Amniotic epithelial cell (primary cell): ENCODE measurements at places on chromosomes 3 and 15.
A peak's percentile ranks its signal among the peaks of the same experiment; 100 is the strongest.

DNA sequence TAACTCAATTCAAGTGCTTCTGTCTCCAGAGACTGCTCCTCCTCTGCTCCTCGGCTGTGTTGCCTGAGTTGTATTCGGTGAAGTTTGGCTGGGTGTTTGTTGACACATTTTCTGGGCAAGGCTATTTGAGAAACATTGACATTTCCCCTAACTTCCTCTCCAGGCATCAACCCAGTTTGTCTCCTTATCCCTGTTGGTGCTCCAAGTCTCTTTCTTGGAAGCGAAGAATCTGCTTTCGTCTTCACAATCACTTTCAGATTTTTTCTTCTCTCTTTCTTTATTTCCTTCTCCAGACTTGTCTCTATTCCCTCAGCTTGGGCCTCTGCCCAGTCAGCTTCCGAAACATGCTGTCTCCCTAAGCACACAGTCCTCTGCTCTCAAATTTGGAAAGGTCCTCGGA lies 84.7 kb downstream of the ETV5 start:
- DNase-seq, result no peak

DNA sequence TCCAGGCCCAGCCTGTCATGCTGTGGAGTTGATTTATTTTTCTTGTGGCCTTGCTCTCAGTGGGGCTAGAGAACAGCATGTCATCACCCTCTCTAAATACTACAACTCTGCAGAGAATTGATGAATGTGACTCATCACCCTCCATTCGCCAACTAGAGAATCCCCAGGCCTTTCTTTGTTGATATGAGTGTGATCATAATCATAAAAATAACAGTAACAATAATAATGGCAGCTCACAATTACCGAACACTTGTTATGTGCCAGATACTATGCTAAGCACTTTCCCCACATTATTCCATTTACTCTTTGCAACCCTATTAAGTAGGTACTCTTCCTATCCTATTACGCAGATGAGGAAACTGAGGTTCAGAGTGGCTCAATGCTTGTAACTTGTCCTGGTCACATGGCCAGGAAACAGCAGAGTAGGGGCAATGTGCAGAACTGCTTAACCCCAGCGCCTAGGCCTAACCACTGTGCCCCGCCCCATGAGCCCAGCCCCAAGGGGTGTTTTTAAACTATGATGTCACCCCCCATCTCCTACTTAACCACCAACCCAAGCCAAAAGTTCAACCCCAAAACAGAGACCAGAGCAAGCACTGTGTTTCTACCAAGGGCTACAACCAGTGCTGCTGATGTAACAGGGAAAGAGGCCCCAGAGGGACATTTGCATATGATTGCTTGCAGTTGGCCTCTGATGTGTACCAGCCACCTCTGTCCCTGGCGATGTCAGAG lies 104.5 kb downstream of the ADCY5 start:
- peak; percentile 62 for DNase-seq

GRCh38 chr3:31813197-31813596 lies 167.9 kb downstream of the OSBPL10 start:
- no peak for DNase-seq

GRCh38 chr3:158368271-158368670 lies 202.7 kb upstream of the MLF1 start:
- no peak for DNase-seq

GRCh38 chr15:74423431-74424257 lies 10.1 kb downstream of the SEMA7A start:
- DNase-seq, result peak; percentile 55

- no peak for DNase-seq
Observed at GRCh38 chr15:101017093-101017754, 98.1 kb downstream of the LRRK1 start.

- no peak for DNase-seq
Observed at GRCh38 chr3:141311170-141311495, 57.2 kb upstream of the ZBTB38 start.

GRCh38 chr3:49324768-49325167 lies 15.1 kb downstream of the USP4 start:
- no peak for DNase-seq

- DNase-seq, result no peak
Observed at GRCh38 chr3:167864552-167864874, 129.0 kb downstream of the SERPINI1 start.

GRCh38 chr3:122427857-122428471 lies 12.1 kb upstream of the WDR5B start:
- DNase-seq, result no peak

- DNase-seq, result no peak
Observed at GRCh38 chr3:152192050-152192449, 76.7 kb upstream of the MBNL1 start.

DNA sequence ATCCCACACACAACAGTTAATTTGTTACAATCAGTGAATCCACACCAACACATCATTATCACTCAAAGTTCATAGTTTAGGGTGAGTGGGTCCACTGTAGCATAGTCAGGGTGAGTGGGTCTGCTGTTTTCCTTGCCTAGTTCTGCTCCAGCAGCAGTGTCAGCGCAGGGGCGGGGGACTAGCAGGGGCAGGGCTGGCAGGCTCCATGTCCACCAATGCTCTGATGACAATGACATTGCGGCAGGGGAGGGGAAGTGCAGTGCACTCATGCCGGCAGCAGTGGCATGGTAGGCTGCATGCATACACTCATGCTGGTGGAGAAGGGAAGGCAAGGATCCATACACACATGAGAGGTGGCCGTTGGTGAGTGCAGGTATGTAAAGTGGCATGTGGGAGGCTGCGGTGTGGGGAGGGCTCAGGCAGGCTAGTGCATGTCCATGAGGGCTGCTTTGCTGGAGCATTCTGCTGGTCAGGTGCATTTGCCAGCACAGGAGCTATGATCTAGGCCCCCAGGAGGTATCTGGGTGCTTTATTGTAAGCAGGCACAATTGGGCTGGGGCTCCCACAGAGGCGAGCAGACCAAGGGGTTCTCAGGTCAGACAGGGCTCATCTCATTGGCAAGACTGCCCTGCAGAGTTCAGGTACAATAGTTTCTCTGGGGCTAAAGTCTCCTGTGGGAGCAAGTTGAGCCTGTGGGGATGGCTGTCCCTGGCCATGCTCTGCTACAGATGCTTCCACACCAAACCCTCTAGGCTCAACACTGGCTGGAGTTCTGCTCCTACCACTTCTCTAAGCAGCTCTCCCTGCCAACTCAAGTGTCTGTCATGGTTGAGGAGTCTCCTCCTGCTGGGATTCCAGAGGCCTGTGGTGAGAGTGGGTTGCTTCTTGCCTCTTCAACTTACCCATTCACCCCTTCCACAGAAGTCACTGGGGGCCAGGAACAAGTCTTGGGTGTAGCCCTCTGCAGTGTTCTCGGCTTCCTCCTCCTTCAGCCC lies 81.3 kb downstream of the KCNAB1 start:
- no peak for DNase-seq

- peak; percentile 46 for DNase-seq
Observed at GRCh38 chr3:30293621-30294240, 312.7 kb upstream of the TGFBR2 start.

DNA sequence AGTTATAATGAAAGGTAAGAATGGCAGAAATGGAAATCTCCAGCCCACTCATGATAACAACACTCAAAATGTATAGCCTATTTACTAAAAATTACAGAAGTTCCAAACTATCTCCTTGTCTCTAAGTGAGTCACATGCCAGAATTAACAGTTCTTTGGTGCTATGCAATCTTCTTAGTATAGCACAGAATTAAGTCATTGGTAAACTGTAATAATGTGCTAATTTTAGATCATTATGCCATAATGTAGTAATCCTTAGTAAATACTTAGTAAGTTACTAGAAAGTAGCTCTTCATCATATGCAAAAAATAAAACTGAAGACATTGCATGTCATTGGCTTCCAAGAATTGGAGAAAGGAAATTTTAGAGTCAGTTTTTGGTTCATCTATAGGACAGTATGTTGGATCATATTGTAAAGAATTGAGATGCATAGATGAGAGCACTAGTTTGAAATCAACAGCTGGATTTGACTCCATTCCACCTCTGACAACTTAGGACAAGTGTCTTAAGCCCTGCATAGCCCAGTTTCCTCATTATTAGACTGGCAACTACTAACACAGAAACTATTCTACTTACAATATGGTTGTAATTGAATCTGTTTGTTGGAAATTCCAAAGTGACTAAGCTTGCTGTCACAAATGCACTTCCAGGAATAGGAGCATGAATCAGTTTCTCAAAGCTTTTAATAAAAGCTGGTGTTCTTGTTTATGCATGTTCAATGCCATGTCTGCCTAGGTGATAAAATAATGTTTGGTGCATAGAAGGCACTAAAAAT lies 40.1 kb upstream of the CD47 start:
- peak; percentile 59 for DNase-seq

GRCh38 chr15:89395461-89395871 lies 60.8 kb upstream of the POLG start:
- DNase-seq, result no peak

DNA sequence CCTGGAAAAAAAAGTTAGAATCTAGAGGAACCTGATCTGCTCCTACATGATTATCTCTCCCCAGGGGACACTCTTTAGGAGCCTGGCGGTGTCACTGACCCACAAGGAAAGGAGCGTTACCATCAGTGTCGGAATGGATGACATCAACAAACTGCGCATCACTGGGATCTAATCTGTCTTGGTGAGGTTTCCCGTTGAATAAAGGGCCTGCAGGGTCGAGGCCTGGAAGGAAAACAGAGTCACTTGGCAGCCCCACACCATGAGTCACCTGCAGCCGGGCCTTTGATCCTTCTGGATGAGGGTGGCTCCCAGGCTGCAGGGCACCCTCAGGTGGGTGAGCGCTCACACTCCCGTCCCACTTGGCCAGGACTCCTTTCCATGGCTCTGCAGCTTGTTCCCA lies 25.0 kb downstream of the LIPH start:
- no peak for DNase-seq

DNA sequence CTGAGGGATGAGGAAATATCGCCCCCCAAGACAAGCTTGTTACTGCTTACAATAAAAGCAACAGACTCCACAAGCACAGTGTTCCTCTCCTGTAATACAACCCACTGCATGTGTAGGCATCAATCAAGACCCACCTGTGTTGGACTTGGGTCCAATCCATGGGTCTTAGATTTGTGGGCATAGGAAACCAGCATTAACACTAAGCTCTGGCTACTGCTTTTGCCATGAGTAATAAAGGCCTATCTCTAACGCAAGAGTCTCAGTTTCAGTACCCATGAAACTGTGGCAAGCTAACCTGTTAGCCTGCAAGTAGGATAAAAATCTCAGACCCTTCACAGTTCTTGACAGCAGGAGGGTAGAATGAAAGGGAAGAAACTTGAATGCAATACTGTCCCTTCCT lies 5.2 kb upstream of the EIF1B start:
- no peak for DNase-seq

DNA sequence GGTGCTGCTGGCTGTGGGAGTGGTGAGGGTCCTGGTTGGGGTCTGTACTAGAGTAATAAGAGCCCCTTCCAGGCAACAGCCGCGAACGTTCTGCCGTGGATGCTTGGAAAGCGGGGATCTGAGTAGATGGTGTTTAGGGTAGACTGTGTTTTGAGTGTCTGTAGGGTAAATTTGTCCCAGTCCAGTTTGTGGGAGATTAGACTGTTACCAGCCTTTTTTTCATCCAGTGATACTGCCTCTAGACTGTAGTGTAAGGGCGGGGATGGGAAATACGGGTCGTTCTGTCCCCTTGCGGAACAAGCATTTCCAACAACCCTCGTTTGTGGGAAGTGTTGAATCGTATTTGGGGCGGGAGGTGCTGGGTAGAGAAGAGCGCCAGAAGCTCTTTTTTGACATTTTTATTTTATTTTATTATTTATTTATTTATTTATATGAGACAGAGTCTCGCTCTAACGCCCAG lies 424 bp downstream of the HAUS2 start:
- DNase-seq, result peak; percentile 28

- no peak for DNase-seq
Observed at GRCh38 chr3:33215739-33216138, 2.9 kb downstream of the SUSD5 start.

GRCh38 chr15:51625236-51625635 lies 2.7 kb upstream of the DMXL2 start:
- no peak for DNase-seq
